ENCODE measurements at places on chromosomes 4 and X. TPM values are rescaled to one million over a fixed set of nuclear protein-coding genes. Genes with fewer than 3 reads are reported as not detected.

The RS1 gene
- total RNA-seq = not detected

The PDE6B gene
- total RNA-seq = 0.34 TPM

The OPRPN gene
- total RNA-seq = not detected

DNA sequence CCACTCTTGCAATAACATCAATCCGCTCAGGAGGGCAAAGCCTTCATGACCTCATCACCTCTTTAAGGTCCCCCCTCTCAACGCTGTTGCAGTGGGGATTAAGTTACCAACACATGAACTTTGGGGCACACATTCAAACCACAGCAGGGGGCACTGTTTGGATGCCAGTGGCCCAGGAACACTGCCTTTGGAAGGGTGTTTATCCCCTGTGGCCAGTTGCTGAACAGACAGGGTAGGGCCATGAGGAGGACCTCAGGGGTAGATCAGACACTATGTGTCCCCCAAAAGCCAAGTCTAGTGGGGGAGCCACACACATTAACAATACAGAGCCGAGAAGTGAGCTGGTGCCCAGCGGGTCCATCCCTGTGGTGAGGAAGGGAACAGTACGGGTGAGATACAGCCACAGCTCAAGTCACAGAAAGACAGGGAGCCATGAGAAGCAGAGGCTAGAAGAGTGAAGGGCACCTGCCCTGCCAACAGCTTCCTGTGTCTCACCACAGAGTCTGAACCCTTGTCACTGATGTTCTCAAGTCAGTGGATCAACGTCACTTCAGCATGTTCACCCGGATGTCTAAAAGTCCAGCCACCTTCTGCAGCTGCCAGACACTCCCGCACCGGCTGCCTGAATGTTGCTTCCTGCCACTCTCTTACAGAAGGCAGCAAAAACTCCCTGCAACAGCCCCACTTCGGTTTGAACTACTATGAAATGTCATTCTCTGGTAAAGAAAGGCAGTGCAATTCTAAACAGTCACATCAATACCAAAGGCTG, 19.9 kb upstream of the MXD4 start:
- DNase-seq = no peak

GRCh38 chr4:138311771-138312535, 69.8 kb upstream of the SLC7A11 start:
- DNase-seq = no peak

GRCh38 chr4:10701702-10702460, 17.3 kb upstream of the CLNK start:
- peak; percentile 83 for DNase-seq

GRCh38 chrX:13177921-13178566, 133.6 kb upstream of the FAM9C start:
- no peak for DNase-seq

GRCh38 chr4:77852892-77853495, 9.6 kb upstream of the MRPL1 start:
- DNase-seq = no peak

All from foreskin keratinocyte (primary cell).